ENCODE measurements at places on chromosomes 7 and 10. TPM values are rescaled to one million over a fixed set of nuclear protein-coding genes. Genes with fewer than 3 reads are reported as not detected.

The BMS1 gene
- 14.9 TPM for polyA plus RNA-seq

The NANOS1 gene
- polyA plus RNA-seq = 6.7 TPM

The NOS3 gene
- 5.5 TPM for polyA plus RNA-seq

The NEUROD6 gene
- polyA plus RNA-seq = 0.09 TPM

The LRRC18 gene
- 0.09 TPM for polyA plus RNA-seq

The KDM7A gene
- 8.4 TPM for polyA plus RNA-seq

The RPS24 gene
- polyA plus RNA-seq = 3,592 TPM

The CTTNBP2 gene
- 1.1 TPM for polyA plus RNA-seq

GRCh38 chr7:155722118-155722517 lies 77.7 kb downstream of the RBM33 start:
- no peak for DNase-seq

DNA sequence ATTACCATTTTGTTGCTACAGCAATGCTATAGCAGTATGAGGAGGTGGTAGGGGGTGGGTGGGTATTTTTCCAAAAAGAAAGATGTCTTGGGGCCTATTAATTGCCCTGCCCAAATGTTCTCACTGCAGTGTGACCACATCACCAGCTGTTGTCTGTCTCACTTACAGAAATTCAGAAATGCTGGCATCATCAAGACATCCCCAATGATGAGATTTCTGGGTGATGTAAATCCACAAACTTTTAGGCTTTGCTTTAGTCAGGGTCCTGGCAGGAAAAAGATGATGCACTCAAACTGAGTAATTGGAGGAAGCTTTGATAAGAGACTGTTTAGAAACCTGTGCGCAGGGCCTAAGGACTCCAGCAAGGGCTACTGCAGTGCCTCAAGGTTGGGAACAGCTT lies 56.2 kb upstream of the OPN4 start:
- no peak for DNase-seq

DNA sequence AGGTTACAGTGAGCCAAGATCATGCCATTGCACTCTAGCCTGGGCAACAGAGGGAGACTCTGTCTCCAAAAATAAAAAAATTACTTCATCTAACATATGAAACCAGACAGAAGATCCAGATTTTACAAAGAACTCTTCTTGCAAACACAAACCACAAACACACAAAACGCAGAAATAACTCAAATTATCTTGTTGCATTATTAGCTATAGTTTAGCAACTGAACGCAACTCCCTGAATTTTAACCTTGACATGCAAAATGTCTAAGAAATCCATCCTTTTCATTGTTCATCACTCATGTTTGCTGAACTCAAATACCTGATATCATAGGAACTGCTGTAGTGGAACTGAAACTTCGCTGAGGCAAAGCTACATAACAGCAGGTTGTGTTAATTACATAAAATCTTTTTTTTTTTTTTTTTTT lies 64.1 kb downstream of the MICU1 start:
- DNase-seq = no peak

GRCh38 chr10:95730233-95730632 lies 25.7 kb upstream of the ENTPD1 start:
- no peak for DNase-seq

DNA sequence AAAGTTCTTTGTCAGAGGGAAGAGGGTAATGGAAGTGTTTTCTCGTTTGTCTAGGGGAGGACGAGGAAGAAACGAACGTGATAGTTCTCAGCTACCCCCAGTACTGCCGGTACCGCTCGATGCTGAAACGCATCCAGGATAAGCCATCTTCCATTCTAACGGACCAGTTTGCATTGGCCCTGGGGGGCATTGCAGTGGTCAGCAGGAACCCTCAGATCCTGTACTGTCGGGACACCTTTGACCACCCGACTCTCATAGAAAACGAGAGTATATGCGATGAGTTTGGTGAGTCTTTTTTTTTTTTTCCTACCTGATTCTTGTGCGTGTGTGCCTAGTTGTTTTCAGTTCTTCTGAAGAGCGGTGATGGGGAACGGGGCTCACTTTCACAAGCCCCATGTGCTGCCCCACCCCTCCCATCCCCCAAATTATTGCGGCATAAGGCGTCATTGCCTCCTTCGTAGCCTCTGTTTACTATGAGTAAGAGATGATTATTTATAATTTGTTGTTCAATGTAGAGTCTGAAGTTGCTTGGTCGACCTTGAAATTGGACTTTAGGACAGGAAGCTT lies 98.6 kb downstream of the ARID5B start:
- DNase-seq = no peak

- no peak for DNase-seq
Measured at GRCh38 chr10:49333192-49333591, 34.2 kb downstream of the C10orf71 start.

GRCh38 chr10:75599875-75600648 lies 168.6 kb downstream of the LRMDA start:
- DNase-seq = no peak

DNA sequence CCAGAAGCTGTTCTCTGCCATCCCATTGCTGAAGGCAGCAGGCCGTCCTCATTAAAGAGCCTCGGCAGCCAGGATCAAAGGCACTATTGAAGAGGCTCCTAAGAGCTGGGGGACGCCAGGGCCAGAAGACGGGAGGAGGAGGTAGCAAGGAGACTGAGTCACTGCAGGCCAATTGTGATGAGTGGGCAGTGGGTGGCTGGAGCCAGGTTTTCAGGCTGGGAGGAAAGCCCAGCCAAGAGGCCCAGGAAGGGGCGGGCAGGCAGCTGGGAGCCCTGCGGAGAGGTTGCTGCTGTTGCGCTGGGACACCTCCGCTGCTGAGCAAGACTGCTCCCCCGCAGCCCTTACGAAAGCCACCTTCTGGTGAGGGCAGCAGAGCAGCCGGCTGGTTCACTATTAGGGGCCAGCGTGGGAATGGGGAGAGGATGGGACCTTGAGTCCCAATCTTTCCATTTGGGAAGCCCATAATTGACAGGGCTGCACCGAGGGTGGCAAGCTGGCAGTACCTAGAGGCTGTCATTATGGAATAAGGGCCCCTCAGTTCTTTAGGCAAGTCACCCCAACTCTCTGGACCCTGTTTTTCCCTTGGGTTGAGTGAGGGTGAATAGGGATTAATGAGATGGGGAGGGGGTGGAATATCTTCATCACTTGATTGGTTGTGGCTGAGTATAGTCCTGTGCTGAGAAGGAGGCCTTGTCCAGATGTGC lies 48.4 kb downstream of the UNC5B start:
- no peak for DNase-seq

- DNase-seq = no peak
Measured at GRCh38 chr10:103911021-103911459, 6.9 kb downstream of the STN1 start.

DNA sequence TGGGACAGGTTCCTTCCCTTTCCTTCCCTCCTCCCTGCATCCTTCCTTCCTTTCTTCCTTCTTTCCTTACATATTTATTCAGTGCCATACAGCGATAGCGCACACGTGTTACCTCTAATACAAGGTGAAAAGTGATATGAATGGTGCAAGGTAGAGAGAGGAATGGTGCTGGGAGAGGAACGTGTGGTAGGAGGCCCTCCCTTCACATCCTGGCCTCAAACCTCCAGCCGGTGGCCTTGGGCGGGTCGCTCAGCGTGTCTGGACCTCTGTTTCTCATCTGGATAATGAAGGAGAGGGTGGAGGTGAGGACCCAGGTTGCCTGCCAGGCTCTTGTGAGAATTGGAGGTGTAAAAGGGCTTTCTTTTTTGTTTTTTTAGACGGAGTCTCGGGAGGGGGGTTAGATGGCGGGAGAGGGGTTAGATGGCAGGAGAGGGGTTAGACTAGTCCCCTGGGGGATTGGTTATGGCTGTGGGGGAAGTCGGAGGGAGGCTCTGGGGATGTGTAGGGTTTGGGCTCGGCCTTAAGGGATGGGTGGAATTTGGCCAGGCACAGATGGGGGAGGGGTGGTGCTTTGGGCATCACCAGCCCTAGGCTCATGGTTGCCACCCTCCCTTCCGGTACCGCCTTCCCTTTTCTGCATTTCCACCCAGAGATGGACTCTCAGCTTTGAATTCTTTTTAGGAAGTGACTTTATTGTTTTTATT lies 14.9 kb downstream of the CHST3 start:
- DNase-seq = no peak

- DNase-seq = no peak
Measured at GRCh38 chr10:121296881-121297585, 301.2 kb downstream of the FGFR2 start.

GRCh38 chr7:121002757-121003200 lies 14.3 kb downstream of the CPED1 start:
- DNase-seq = no peak

DNA sequence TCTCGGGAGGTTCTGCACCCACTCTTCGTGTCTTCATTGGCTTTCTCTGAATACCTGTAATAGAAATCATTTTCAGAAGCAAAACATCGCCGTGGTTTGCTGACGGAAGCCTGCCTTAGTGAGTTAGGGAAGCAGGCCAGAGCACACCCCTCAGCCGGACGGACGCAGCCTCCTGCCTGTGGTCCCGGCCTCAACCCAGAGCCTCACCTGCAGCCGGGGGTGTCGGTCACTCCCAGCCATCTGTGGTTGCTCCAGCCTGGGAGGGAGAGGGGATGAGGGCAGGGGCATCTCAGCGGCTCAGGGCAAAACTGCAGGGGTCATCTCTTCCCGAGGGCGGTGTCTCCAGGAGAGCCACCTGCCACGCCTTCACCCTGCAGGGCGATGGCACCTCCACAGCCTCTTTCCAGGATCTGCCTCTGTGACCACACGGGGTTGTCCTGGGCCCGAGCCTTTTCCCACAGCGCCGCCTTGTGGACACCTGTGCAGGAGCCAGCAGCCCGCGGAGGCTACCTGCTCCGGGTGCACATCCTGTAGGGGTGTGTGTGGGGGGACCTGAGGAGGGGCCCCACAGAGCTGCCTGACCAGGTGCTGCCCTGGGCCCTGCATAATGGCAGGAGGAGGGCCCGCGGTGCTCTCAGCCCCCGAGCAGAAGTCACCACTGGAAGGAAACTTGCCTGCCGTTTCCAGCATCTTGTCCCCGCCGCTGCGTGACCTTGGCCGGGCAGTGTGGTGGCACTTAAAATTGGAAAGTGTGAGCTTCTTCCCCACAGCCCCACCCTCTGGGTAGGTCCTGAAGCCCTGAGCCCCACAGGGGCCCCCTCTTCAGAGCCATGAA lies 21.6 kb upstream of the AP5Z1 start:
- DNase-seq = no peak

DNA sequence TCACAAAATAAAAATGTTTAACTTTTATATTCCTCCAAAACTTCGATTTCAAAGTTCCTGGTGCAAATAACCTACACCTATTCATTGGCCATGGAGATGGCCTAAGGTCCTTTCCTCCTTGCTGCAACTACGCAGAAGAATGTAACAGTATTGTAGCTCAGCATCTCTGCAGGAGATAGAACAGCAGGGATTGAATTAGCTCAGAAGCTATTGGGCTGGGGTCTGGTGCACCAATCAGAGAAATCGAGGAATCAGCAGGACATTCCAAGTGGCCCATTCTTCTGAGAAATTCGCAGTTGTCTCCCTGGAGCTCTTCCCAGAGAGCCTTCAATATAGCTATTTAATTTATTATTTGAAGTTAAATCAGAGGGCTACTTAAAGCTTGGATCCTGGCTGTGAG lies 560.6 kb downstream of the GATA3 start:
- DNase-seq = no peak

GRCh38 chr7:15891151-15891881 lies 204.8 kb upstream of the MEOX2 start:
- peak; percentile 44 for DNase-seq

DNA sequence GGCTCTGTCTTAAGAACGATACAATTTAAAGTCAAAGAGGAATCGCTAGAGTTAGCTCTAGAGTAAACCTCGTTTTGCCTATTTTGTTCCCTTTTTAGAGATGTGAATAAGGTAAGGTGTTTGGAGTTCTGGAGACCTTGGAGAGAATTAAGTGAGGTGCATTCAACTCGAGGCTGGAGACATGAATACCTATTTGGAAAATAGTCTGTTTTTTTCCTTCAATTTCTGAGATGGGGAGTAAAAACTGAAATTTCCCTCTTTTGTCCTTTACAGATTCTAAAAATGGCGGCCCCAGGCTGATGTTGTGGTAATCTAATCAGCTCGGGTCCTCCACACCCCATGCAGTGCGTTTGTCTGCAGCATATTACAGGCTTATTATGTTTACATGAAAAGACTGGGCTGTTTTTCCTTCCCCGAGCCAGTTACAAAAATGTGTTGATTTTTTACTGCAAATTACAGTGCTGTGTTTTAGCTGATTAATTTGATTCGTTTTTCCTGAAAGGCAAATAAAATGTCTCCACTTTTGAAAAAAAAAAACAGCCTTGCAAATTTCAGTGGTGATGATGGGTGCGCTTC lies 1.5 kb downstream of the KMT2E start:
- no peak for DNase-seq

Data from forelimb muscle (tissue), 1 donor.